ENCODE measurements at places on chromosomes 16 and 17. TPM values are rescaled to one million over a fixed set of nuclear protein-coding genes. Genes with fewer than 3 reads are reported as not detected.
A peak's percentile ranks its signal among the peaks of the same experiment; 100 is the strongest.

Gene CHRNE
- 1.7 TPM for total RNA-seq

Gene MYO15B
- 281 TPM for total RNA-seq

Gene ZC3H7A
- 66.7 TPM for total RNA-seq

DNA sequence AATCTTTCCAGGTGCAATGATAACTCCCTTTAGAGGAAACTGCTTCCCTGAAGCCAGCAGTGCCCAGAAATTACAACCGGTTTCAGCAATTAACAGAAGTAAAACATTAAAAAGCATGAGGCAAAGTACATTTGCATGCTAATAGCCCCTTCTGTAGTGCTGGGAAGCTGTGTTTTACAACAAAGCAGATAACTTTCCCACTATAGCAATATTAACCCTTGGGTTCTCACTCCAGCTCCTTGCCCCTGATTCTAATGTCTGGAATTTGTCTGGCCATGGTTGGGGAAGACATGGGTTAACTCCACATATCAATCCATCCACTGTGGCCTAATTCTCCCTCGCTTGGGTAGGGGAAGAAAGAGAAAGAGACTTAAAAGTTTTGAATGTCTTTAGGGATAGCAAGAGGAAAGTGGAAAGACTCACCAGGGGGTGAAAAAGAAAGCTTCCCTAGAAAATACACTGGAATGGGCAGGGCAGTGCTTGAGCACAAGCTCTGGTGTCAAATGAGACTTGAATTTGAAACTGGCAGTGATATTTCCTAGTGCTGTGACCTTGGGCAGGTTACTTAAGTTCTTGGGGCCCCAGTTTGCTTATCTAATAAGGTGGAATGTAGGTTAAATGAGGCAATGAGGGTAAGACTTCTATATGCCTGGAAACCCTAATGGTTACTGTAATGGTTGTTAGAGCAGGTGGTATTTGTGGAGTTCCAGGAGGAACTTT is 102.0 kb downstream of the SOX9 start:
- H3K4me3 ChIP-seq, result no peak overlapping the region
- H3K36me3 ChIP-seq, result no peaks in the 10 kb centered on the region
- H3K27me3 ChIP-seq, result peaks cover 44% of the 10 kb centered on the region
- DNase-seq, result no peak

- DNase-seq, result no peak
- H3K36me3 ChIP-seq, result no peaks in the 10 kb centered on the region
- H3K4me3 ChIP-seq, result no peak overlapping the region
- H3K4me1 ChIP-seq, result peaks cover 8% of the 10 kb centered on the region
- no peaks in the 10 kb centered on the region for H3K27me3 ChIP-seq
Observed at GRCh38 chr17:21239680-21240368, 13.4 kb downstream of the NATD1 start.

DNA sequence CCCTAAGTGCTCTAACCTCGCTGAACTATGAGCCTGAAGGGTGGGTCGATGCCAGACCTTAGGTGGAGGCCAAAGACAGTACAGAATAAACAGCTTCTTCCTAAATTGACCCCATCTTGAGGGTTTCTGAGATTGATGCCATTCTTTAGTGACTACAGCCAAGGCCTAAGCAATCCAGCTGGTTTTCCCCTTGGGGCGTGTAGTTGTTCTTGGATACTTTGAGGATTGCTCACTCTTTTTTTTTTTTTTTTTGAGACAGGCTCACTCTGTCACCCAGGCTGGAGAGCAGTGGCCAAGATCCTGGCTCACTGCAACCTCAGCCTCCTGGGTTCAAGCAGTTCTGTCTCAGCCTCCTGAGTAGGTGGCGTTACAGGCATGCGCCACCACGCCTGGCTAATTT is 2.0 kb downstream of the OVCA2 start:
- H3K36me3 ChIP-seq, result peaks cover under 1% of the 10 kb centered on the region
- H3K27ac ChIP-seq, result peak overlapping the region; percentile 97
- DNase-seq, result no peak
- peaks cover 10% of the 10 kb centered on the region for H3K27me3 ChIP-seq
- peaks cover 18% of the 10 kb centered on the region for H3K4me1 ChIP-seq

DNA sequence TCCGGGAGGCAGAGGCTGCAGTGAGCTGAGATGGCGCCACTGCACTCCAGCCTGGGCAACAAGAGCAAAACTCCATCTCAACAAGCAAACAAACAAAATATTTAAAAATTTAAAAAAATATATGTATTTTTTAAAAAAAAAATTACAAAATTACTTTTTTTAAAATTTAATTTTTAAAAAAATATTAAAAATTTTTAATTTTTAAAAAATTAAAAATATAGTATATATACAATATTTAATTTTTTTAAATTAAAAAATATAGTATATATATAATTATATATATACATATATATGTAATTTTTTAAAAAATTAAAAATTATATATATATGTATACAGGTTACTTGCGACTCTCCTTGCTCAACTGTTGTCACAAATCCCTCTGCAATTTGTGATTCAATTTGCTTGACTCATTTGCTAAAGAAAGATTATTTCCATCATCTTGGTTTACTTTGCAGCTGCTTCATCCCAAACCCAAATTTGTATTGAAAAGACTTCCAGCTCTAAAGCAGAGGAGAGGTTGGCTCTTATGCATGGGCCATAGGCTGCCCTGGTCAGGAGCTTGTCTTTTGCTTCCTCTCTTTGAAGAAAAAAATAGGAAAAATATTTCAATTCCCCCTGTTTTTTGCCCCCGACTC is 247.4 kb upstream of the IRX3 start:
- peaks cover 10% of the 10 kb centered on the region for H3K27me3 ChIP-seq
- no peak overlapping the region for H3K27ac ChIP-seq
- no peak for DNase-seq
- H3K4me1 ChIP-seq, result peaks cover 12% of the 10 kb centered on the region

DNA sequence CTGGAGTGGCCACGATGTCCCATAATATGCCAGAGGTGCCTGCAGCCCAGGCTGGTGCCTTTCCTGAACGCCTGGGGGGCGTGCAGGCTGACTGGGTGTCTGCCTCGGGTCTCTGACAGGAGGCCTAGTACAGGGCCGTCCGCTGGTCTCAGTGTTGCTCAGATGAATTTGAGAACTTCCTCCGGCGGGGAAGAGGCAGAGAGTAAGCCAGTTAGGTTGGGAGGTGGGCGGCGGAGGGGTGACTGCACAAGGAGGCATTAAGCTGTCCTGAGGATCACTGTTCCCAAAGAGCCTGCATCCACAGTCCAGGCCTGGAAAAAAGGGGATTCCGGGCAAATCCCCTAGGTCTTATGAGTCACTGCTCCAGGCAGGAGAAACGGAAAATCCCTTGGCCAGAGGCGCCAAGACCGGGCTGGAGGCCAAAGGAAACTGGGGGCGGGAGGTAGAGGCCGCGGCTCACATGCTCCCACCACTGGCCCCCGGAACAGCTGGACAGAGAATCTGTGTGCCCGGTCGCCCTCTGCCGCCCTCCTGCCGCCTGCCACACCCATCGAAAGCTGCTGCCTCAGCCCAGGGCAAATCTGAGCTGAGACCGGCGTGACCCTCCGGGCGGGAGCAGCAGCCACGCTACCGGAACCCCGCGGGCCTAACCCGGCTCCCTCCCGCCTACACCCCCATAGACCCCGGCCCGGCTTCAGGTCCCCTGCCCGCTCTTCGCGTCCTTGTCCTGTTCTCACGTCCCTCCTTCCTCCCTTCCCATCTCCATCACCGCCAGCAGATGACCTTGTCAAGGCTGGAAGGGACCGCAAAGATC is 1.2 kb downstream of the TRIM47 start:
- peaks cover 16% of the 10 kb centered on the region for H3K4me1 ChIP-seq
- H3K36me3 ChIP-seq, result no peaks in the 10 kb centered on the region
- no peak for DNase-seq
- H3K27me3 ChIP-seq, result peaks cover 67% of the 10 kb centered on the region
- peak overlapping the region; percentile 64 for H3K4me3 ChIP-seq

GRCh38 chr16:87762071-87762571 is 3.7 kb downstream of the KLHDC4 start:
- H3K27me3 ChIP-seq, result no peaks in the 10 kb centered on the region
- H3K27ac ChIP-seq, result no peak overlapping the region
- no peak for DNase-seq
- H3K36me3 ChIP-seq, result peaks cover 22% of the 10 kb centered on the region
- H3K4me1 ChIP-seq, result peaks cover 17% of the 10 kb centered on the region

- peaks cover 4% of the 10 kb centered on the region for H3K27me3 ChIP-seq
- H3K36me3 ChIP-seq, result no peaks in the 10 kb centered on the region
- no peak overlapping the region for H3K27ac ChIP-seq
- no peak overlapping the region for H3K4me3 ChIP-seq
- no peak for DNase-seq
Observed at GRCh38 chr16:5314377-5314776, 216.8 kb upstream of the EEF2KMT start.

GRCh38 chr16:85258629-85259028 is 146.4 kb upstream of the CIBAR2 start:
- no peak overlapping the region for H3K27ac ChIP-seq
- no peak overlapping the region for H3K4me3 ChIP-seq
- no peaks in the 10 kb centered on the region for H3K27me3 ChIP-seq
- no peak for DNase-seq
- H3K4me1 ChIP-seq, result peaks cover 17% of the 10 kb centered on the region
- H3K36me3 ChIP-seq, result no peaks in the 10 kb centered on the region

- no peak for DNase-seq
- peaks cover 1% of the 10 kb centered on the region for H3K36me3 ChIP-seq
- peak overlapping the region; percentile 86 for H3K27ac ChIP-seq
- peaks cover 69% of the 10 kb centered on the region for H3K4me1 ChIP-seq
Observed at GRCh38 chr17:61201211-61201610, 198.4 kb upstream of the TBX2 start.

GRCh38 chr17:69265873-69266272 is 37.2 kb upstream of the ABCA10 start:
- no peak for DNase-seq
- H3K4me1 ChIP-seq, result peaks cover 9% of the 10 kb centered on the region
- no peak overlapping the region for H3K4me3 ChIP-seq
- peaks cover 10% of the 10 kb centered on the region for H3K36me3 ChIP-seq

GRCh38 chr16:78137179-78137578 is 37.7 kb downstream of the WWOX start:
- no peaks in the 10 kb centered on the region for H3K4me1 ChIP-seq
- H3K36me3 ChIP-seq, result peaks cover 6% of the 10 kb centered on the region
- DNase-seq, result no peak
- H3K27ac ChIP-seq, result no peak overlapping the region
- no peaks in the 10 kb centered on the region for H3K27me3 ChIP-seq

DNA sequence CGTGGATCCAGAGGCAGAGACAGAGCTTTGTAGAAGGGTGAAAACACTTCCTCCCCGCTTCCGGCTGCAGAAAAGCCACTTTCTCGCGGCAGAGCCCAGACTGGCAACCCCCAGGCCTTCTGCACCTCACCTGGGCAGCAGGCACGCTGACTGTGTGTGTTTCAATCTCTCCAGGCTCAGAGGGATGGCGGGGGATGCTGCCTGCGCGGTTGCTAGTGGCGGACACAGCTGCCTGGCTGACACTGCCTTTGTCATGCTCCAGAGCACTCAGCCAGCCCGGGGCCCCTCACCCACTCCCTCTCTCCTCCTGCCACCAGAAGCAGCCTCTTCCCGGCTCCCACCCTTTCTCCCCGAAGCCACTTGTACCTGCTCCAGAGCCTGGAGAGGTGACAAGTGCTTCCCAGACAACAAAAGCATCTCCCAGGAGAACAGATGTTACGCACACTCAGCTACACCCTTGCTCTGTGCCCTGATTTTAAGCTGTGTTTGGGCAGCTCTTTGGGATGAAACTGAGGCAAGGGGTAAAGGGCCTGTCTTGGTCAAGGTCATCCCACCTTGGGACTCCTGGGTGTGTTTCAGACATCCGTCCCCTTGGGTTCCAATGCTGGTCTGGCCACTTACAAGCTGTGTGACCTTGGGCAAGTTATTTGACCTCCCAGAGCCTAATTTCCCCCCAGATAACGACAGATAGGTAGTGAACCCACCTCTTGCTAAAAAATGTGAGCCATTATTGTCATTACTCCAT is 9.2 kb upstream of the GLIS2 start:
- peak overlapping the region; percentile 99 for H3K27ac ChIP-seq
- no peaks in the 10 kb centered on the region for H3K27me3 ChIP-seq
- H3K4me3 ChIP-seq, result peak overlapping the region; percentile 83
- peaks cover 35% of the 10 kb centered on the region for H3K4me1 ChIP-seq
- H3K36me3 ChIP-seq, result no peaks in the 10 kb centered on the region
- DNase-seq, result no peak

DNA sequence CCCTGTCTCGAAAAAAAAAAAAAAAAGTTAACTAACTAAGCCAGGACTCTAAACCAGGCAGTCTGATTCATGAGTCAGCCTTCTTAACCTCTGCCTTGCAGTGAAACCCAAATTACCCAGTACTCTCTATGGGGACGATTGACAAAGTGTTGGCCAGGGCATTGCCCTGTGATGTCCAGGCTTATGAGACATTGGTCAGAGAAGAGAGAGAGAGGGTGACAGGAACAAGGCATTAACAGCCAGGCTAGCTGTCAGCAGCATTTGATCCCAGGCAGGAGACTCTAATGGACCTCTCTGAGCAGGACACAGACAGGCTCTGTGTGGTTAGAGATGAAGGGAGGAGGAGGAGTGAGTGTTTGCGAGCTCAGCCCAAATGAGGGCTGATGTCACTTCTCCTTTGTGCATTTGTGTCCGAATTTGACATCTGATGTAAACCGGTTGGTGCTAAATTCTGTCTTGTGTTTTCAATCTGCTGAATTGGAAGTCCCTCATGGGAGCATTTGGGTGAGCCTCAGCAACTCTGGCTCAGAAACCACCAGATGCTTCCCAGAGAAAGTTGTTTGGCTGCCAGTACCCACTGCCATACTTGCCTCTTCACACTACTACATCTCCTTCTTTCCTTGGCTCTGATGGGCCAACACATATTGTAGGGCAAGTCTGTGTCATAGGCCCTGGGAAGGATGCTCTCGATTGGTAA is 4.3 kb upstream of the MYL4 start:
- H3K27me3 ChIP-seq, result no peaks in the 10 kb centered on the region
- no peaks in the 10 kb centered on the region for H3K36me3 ChIP-seq
- peaks cover 13% of the 10 kb centered on the region for H3K4me1 ChIP-seq
- H3K27ac ChIP-seq, result peak overlapping the region; percentile 33
- no peak overlapping the region for H3K4me3 ChIP-seq

- no peak for DNase-seq
- peaks cover 9% of the 10 kb centered on the region for H3K36me3 ChIP-seq
- H3K4me3 ChIP-seq, result peak overlapping the region; percentile 94
- peaks cover 31% of the 10 kb centered on the region for H3K4me1 ChIP-seq
- H3K27ac ChIP-seq, result peak overlapping the region; percentile 97
Observed at GRCh38 chr17:42608305-42609181, 631 bp downstream of the RETREG3 start.

All from mesothelial cell of epicardium (in vitro differentiated cells).